ENCODE measurements at places on chromosomes 4 and X. TPM values are rescaled to one million over a fixed set of nuclear protein-coding genes. Genes with fewer than 3 reads are reported as not detected.

Gene PPM1K
- 3.0 TPM for total RNA-seq

Gene ADRA2C
- 0.52 TPM for total RNA-seq

Gene ZNF711
- total RNA-seq, result 1.6 TPM

Gene PF4V1
- not detected for total RNA-seq

Gene TRIM2
- 20.2 TPM for total RNA-seq

Gene TMEM255A
- not detected for total RNA-seq

Gene BEX2
- 2.8 TPM for total RNA-seq

Gene LIMCH1
- total RNA-seq, result 19.7 TPM

Gene MAP7D2
- total RNA-seq, result 0.91 TPM

Gene TIMP1
- 207 TPM for total RNA-seq

Gene RAB9B
- total RNA-seq, result 1.5 TPM

Gene POF1B
- not detected for total RNA-seq

Gene GPR173
- total RNA-seq, result 2.2 TPM

Gene EDNRA
- total RNA-seq, result 2.4 TPM

Gene UBE2K
- total RNA-seq, result 30.1 TPM

Gene RFC1
- 51.6 TPM for total RNA-seq

Gene HTR2C
- 0.07 TPM for total RNA-seq

Gene GATA1
- not detected for total RNA-seq

Gene PDLIM5
- total RNA-seq, result 57.8 TPM

Data from PC-3 (cell line).